HCT116 (cell line): ENCODE measurements at places on chromosomes 2 and 18.
A peak's percentile ranks its signal among the peaks of the same experiment; 100 is the strongest.

DNA sequence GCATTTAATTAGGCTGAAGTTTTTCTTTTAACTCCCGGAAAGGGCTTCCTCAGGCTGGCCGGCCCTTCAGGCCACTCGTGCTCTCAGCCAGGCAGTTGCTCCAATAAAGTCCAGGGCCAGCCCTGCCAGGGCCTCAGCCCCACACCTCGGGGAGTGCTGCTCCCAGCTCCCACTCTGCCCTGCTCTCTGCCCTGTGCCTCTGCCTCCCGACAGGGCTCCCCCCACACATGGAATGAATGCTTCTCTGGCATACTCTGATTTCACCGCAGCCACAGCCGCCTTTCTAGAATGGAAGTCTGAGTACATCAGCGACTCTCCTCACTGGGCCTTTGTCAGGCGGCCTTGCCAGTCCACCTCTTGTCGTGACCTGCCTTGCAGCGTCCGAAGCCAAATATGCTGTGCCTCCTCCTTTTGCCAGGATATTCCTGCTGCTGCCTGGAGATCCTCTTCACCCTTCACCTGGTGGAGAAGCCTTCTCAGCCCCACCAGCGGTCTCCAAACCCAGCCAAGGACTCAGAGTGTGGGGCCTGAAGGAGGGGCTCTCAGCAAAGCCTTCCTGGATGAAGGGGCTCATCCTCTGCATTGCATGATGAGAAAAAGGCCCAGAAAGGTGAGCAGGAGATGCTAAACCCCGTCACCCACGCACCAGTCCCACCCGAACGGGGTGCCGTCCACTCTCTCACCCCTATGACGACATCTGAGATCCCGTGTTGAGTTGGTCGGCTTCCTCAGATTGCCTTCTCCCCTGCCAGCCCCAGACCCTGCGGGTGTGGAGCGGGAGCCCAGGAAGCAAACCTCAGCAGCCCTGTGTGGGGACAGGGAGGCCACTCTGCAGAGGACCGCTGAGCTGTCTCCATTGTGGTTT, 472.7 kb upstream of the HS6ST1 start:
- DNase-seq, result no peak

DNA sequence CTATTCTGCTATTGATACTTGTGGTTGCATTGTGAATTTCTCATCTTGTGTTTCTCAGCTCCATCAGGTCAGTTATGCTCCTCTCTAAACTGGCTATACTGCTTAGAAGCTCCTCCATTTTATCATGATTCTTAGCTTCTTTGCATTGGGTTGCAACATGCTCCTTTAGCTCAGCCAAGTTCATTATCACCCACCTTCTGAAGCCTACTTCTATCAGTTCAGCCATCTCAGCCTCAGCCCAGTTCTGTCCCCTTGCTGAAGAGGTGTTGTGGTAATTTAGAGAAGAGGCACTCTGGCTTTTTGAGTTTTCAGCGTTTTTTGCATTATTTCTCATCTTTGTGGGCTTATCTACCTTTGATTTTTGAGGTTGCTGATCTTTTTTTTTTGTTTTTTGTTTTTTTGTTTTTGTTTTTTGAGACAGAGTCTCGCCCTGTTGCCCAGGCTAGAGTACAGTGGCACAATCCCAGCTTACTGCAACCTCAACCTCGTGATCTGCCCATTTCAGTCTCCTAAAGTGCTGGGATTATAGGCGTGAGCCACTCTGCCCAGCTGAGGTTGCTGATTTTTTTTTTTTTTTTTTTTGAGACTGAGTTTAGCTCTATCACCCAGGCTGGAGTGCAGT, 36.0 kb downstream of the ANKRD12 start:
- no peak for DNase-seq

DNA sequence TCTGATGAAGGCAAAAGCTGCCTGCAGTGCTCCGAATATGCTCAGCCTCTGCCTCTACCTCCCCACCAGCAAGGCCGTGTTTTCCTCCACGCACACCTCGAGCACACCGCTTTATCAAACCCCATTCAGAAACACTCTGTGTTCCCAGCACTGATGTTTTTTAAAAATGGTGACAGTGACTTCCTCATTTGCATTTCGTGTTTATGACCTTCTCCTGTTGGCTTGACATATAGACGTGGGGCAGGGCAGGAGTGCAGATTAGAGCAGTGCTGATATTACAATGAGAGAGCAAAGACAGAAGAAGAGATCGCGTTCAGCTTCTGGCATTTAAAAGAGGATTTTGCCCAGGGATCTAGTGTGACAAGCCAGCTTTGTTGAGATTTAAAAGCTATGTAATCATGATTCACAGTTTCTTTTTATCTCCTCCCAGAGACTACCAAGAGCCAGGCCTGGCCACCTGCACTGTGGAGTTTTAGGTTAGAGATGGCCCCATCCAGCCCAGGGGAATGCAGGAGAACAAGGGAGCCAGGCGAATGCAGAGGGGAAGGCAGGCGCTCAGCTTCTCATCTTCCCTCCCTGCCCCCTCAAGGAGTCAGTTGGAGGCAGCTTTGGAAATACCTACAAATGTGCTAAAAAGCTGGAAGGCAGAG, 61.5 kb upstream of the NEDD4L start:
- no peak for DNase-seq

- DNase-seq, result no peak
These were observed 692.6 kb upstream of the TMEFF2 start for GRCh38 chr2:192887337-192887736.

- DNase-seq, result no peak
These were observed 216.5 kb upstream of the SLC8A1 start for GRCh38 chr2:40668425-40668824.

DNA sequence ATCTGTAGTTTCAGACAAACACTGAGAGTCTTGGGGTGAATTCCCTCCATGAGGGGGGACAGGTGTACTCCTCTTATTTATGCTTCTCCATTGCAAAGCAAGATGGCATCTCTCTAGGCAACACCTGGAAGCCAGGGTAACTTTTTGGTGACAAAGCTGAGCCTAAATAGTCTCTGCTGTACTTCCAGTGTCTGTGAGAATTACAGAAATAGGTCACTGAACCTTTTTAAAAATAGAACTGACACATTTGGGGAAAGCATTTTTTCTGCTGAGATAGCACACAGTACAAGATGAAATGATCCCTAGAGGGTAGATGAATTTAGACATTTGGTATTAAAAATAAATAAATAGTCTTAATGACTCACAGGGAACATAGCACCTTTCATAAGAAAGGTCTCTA, 71.7 kb upstream of the SP3 start:
- no peak for DNase-seq

DNA sequence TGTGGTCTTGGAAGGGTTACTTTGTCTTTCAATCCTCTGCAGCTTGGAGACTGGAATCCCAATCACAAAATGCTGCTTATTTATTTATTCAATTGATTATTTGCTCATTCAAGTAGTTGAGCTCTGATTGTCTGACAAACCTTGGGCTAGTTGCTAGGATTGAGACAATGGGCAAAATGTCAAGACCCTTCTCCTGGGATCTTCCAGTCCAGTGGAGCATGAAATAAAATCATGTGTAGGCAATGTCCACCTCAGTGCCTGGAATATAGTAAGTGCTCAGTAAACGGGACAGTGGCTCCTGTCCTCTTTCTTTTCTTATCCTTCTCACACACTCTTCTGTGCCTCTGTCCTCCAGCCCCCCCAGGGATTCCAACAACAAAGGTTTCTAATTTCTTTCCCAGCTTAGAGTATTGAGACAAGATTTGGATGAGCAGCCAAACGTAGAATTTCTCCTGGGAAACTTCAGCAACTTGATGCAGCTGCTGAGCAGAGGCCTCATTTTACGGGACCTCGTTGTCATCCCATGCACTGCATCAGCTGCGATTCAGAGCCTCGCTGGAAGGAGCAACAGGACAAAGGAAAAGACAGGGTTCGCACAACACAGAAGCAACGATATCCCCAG, 545.0 kb downstream of the SOX11 start:
- DNase-seq, result no peak

DNA sequence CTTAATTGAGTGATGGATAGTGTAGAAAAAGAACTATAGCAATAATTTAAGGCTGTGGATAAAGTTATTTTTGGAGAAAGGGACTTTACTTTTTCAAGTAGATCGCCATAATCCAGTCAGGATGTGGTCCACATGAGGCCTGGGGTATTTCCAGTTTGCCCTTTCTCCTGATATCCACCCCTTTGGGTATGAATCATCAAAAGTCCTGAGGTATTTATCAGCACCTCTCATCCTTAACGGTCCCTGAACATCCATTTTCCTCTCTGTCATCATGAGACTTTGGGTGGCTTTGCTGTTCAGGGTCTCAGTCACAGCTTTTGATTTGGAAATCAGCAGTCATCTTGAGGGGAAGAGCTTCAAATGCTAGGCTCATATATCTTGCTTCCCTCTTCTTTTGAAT, 39.3 kb upstream of the ELAC1 start:
- DNase-seq, result no peak

- no peak for DNase-seq
These were observed 61.3 kb upstream of the ITGA4 start for GRCh38 chr2:181395851-181396250.

- no peak for DNase-seq
These were observed 90.2 kb downstream of the PXDN start for GRCh38 chr2:1653956-1654695.

DNA sequence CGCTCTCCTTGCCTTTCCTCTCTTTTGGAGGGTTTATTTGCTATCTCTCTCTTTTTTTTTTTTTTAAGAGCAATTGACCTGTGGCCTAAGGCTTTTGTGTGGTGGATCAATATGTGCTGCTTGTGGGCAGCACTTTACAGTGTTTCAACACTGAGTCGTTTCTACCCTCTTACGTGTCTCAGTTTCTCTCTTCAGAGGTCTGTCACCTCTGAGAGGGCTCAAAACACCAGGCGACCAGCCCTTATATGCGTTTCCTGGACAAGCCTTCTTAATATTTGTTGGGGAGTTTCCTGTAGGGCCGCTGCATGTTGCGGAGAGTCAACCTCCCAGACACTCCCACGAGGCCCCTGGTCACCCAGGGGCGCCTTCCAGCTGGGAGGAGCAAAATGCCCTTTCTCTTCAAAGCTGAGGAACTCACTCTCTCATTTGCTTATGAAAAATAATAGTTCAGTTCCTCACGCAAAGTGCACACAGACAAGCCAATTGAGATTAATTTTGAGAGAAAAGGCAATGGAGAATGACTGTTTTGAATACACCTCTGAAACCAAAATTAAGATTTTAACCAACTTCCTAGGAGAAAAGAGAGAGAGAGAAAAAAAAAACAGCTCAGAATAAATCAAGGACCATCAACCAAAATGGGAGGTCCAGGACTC, 96.3 kb upstream of the B3GNT2 start:
- DNase-seq, result no peak

DNA sequence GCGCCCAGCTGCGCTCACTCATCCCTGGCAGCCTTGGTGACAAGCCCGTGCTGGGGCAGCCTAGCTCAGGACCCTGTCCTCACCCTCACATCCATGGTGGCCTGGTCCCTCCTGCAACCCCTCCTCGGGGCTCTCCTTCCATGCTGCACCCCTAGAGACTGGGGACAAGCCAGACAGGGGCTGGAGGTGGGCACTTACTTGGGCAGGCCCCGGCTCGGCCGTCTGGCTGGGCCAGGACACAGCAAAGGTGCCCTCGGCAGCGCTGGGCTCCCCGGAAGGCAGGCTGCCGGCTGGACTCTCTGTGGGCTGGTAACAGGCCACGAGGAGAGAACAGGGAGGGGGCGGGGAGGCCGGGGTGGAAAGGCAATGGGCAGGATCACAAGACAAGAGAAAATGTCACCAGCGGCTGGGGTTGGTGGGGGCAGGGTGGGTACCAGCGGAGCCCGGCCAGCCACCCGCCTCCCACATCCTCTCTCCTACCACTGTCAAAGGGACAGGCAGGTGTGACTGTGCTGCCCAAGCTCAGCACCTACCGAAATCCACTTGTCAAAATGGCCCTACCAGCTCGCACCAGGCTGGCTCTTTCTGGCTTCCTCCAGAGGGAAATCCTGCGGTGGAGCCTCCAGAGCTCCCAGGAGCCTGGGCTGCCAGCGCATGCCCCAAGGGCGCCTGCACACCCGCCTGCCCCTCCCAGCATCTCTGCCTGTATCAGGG, 54.7 kb downstream of the BIN1 start:
- no peak for DNase-seq

GRCh38 chr2:173713904-173714555, 251.1 kb downstream of the SP3 start:
- no peak for DNase-seq

- DNase-seq, result no peak
These were observed 918.1 kb upstream of the LRATD1 start for GRCh38 chr2:13714466-13714865.

DNA sequence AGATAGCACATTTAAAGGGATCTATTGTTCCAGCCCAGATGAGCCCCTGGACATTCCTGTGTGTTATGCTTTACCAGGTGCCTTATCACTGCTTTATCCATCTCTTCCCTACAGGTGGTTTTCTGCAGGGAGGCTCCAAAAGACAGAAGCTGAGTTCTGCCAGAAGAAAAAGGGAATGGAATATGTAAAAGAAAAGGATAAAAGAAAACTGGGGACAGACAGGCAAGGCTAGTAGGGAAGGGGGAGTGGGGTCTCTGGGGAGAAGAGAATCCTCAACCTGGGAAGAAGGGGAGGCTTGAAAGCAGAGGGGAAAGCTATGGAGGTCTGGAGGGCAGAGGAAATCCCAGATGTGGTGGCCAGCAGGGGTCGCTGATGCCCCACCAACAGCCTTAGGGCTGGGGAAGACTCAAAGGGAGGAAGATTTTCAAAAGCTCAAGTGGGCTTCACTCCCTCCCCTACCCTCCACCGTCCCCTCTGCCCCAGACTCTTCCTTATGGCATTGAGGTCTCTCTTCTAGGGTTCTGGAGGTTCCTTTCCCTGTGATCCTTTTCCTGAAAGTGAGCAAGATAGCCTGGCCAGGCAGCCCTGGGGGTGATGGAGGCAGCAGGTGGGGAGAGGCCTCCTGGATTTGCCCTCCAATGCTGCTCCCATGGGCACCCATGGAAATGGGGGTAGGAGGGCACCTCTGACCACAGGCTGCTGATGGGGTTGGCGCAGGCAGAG, 178.1 kb upstream of the PKDCC start:
- peak; percentile 34 for DNase-seq

DNA sequence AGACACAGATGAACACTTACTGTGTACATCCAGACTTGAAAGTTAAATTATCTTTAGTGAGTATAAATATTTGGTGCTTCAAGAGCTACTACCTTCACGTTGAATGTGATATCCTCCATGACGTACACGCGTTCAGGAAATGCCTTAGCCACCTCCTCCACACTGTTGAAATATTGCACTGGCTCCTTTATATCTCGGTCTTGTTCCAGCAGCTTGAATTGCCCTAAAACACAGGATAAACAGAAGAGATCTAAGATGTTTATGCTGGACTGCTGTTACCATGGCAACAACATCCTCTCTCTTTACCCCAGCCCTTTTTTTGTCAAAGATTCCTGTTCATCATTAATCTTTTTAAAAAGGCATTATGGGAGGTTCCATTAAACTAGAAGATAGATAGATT, 120.3 kb downstream of the MEP1B start:
- DNase-seq, result no peak
